ENCODE measurements at places on chromosomes 3 and 15.
A peak's percentile ranks its signal among the peaks of the same experiment; 100 is the strongest.

DNA sequence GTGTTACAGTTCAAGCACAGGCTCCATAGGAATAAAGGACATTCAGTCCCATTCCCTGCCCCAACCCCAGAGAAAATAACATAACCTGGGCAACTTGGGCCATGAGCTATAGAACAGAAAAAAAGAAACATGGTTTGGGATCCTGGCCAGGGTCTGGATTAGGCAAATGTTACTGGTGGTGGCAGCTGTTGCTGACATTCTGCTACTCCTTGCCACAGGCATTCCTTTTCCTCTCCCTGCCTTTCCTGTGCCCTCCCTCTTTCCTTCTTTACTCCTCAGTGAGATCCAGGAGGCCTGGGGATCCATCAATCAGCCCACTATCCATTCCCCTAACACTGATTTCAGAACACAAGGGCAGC, 129.1 kb downstream of the NTRK3 start:
- H3K36me3 ChIP-seq = no peaks in the 10 kb centered on the region
- H3K27ac ChIP-seq = no peak overlapping the region
- H3K27me3 ChIP-seq = no peaks in the 10 kb centered on the region
- no peak overlapping the region for H3K4me3 ChIP-seq
- no peaks in the 10 kb centered on the region for H3K4me1 ChIP-seq
- no peak for DNase-seq

- H3K4me3 ChIP-seq = no peak overlapping the region
- no peaks in the 10 kb centered on the region for H3K27me3 ChIP-seq
- no peaks in the 10 kb centered on the region for H3K36me3 ChIP-seq
- peaks cover 8% of the 10 kb centered on the region for H3K4me1 ChIP-seq
- H3K27ac ChIP-seq = no peak overlapping the region
- DNase-seq = no peak
Measured at GRCh38 chr3:30505866-30506520, 100.4 kb upstream of the TGFBR2 start.

DNA sequence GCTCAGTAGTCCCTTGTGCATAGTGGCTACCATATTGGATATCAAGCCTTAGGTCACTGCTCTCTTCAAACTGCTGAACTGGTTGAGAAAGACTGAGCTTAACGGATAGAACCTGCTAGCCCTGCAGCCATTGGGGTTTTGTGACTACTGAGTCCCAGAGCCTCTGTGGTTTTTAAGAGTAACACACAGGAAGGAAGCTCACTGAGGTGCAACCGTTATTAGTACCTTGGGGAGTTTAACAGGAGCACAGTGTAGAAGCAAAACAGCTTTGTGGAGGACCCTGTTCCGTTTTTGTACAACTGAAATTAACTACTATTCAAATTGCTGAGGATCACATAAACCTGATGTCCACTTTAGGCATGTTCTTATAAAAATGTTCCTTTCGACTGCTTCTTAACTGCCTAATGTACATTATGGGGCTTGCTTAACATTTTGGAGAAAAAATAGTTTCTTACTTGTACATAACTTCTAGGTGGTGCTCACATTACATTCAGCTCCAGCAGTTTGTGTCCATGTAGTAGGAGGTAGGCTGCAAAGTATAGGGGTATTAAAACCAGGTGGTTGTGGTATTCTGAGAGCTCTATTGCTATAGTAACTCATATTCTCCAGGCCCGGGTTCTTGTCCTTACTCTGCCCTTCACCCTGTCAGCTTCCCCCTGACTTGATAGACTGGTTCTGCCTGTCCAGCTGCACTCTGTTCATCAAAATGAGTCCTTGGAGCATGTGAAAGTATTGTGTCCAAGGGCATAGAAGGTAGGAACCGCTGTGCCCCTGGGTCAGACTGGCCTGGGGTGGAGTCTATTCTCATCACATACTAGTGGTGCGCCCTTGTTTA, 17.3 kb downstream of the PXK start:
- no peaks in the 10 kb centered on the region for H3K4me1 ChIP-seq
- H3K36me3 ChIP-seq = no peaks in the 10 kb centered on the region
- H3K4me3 ChIP-seq = no peak overlapping the region
- DNase-seq = no peak

- no peak for DNase-seq
- no peaks in the 10 kb centered on the region for H3K36me3 ChIP-seq
- no peaks in the 10 kb centered on the region for H3K27me3 ChIP-seq
- H3K4me1 ChIP-seq = peaks cover 10% of the 10 kb centered on the region
Measured at GRCh38 chr15:63219196-63219710, 29.8 kb downstream of the RAB8B start.

GRCh38 chr3:21665444-21666100, 85.4 kb downstream of the ZNF385D start:
- no peak overlapping the region for H3K27ac ChIP-seq
- H3K36me3 ChIP-seq = no peaks in the 10 kb centered on the region
- H3K4me1 ChIP-seq = no peaks in the 10 kb centered on the region
- no peak for DNase-seq
- no peak overlapping the region for H3K4me3 ChIP-seq

DNA sequence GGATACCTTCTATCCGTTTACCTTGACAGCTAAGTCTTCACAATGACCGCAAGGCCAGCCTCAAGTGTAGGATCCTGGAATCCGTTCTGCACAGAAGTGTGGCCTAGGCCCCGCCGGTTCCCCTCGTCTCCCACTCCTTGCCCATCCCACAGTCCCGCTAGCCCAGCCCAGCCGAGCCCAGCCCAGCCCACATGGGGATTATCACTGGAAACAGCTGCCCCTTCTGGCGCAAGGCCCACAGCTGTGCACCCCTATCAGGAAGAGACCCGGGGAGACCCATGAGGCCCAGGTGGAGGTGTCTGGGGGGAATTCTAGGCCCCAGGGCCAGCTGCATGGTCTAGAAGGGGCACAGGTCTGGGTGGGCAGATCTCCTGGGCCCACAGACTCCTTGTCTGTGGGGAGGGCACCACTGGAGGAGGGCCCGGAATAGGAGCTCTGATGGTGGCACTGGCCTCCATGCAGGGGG, 27.9 kb upstream of the KLF13 start:
- H3K4me1 ChIP-seq = peaks cover 34% of the 10 kb centered on the region
- H3K27me3 ChIP-seq = no peaks in the 10 kb centered on the region
- H3K27ac ChIP-seq = no peak overlapping the region
- no peak overlapping the region for H3K4me3 ChIP-seq

DNA sequence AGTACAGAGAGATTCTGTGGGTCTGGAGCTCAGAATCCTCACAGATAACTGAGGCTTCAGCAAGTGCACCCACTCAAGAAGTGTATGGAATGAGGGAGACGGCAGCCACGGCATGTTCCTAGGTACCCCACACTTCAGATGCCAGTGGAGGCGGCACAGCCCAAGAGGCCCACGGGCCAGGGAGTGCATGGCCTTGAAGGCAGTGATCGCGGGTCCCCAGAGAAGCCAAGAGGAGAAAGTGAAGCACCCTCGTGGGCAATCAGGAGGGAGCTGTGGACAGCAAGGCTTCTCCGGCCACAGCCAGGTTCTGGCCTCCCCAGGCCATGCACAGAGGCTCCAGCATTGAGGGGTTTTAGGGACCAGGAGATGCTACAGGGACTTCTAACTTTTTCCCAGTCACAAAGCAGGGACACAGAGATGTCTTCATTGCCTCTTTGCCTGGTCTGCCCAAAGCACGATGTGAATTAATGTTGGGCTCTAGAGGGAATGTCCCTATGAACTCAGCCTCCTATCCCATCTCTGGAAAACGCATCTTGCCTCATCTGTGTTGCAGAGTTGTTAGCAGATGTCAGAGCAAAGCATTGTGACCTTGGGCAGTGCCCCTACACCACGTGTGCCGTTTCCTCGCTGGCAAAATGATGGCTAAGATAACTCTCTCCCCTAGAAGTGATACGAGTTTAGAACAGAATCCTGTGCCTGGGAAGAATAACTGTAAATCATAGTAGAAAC, 2.6 kb upstream of the MAP6D1 start:
- no peak overlapping the region for H3K27ac ChIP-seq
- no peaks in the 10 kb centered on the region for H3K36me3 ChIP-seq
- no peaks in the 10 kb centered on the region for H3K27me3 ChIP-seq
- H3K4me3 ChIP-seq = no peak overlapping the region
- no peak for DNase-seq

DNA sequence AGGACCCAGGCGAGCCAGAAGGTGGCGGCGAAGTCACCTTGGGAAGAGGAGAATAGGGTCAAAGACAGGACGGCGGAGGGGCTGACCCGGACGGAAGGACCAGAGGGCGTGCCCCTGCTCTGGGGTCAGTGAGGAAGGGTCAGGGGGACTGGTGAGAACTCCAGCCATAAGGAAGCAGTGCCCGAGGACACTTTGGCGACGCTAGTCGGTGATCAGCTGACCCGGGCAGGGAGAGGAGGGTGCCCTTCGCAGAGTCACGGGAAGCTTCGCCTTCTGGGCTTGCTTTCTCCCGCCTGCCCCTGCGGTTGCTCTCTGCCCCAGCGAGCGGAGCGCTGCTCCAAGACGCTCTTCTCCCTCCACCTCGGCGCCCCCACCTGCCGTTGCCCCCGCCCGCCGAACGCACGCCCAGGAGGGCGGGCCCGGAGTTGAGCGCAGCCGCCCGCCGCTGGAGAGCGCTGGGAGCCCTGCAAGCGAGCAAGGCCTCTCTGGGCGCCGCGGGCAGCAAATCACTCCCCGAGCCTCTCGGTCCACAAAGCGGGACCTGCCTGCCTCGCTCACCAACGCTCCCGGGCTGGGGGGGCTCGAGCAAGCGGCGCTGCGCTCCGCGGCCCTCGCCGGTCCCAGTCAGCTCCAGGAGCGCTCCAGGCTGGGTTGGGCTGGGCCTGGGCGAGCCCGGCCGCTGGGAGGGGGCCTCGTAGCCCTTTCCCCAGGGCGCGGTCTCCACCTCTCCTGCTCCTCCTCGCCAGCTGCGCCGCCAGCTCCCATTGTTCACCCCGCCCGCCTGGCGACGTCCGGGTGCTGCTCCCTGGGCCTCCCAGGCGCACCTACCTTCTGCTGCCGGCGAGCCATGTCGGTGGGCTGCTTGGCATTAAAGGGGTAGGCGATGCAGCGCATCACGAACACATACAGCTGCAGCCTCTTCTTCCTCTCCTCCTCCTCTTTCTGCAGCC, 1.2 kb downstream of the CADPS start:
- peak overlapping the region; percentile 59 for H3K27ac ChIP-seq
- no peaks in the 10 kb centered on the region for H3K36me3 ChIP-seq
- peaks cover 2% of the 10 kb centered on the region for H3K27me3 ChIP-seq
- H3K4me3 ChIP-seq = peak overlapping the region; percentile 15
- no peaks in the 10 kb centered on the region for H3K4me1 ChIP-seq

DNA sequence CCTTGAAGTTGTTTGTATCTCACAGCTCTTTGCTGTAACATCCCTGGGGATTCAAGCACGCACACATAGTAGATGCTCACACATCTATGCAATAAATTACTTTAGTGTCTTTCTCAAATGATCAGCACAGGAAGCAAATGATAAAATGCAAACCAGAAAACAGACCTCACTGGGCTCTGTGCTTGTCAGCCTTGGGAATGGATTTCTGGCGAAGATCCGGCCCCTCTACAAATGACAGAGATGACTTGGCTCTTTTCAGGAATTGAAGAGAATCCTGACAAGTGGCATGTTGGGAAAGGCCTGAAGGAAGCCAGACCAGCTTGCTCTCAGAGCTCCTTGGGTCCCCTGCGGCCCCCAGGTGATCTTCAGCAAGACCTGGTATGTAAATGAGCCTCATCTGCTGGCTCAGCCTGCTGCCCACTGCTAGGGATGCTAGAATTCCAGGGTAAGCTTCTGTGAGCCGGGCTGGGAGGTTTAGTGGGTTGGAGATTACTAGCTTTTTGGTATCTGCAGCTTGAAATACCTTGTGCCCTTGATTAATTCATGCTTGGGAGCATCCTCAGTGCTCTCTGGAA, 54.1 kb downstream of the LPP start:
- H3K4me1 ChIP-seq = peaks cover 32% of the 10 kb centered on the region
- H3K27me3 ChIP-seq = no peaks in the 10 kb centered on the region
- no peaks in the 10 kb centered on the region for H3K36me3 ChIP-seq
- H3K27ac ChIP-seq = no peak overlapping the region
- no peak overlapping the region for H3K4me3 ChIP-seq

- no peaks in the 10 kb centered on the region for H3K27me3 ChIP-seq
- no peak overlapping the region for H3K4me3 ChIP-seq
- no peak overlapping the region for H3K27ac ChIP-seq
- DNase-seq = no peak
Measured at GRCh38 chr3:30733209-30733608, 126.8 kb downstream of the TGFBR2 start.

DNA sequence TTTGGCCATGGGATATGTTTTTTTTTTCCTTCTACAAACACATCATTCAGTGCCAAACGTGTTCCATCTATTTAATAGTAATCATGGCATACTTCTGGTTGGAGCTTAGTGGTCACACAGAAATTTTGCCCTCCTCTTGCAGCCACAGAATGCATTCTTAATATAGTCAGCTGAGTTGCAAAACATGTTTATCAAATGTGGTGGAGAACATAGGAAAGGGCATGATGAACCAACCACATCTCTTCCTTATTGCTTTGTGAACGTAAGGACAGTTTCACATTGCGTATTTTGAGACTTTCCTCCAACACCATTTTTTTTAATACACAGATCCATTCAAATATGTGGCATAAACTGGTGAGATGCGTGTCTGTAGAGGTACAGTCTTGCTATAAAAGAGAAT, 106.8 kb downstream of the BBX start:
- no peak overlapping the region for H3K27ac ChIP-seq
- no peaks in the 10 kb centered on the region for H3K4me1 ChIP-seq
- no peaks in the 10 kb centered on the region for H3K36me3 ChIP-seq
- no peak overlapping the region for H3K4me3 ChIP-seq
- DNase-seq = no peak

DNA sequence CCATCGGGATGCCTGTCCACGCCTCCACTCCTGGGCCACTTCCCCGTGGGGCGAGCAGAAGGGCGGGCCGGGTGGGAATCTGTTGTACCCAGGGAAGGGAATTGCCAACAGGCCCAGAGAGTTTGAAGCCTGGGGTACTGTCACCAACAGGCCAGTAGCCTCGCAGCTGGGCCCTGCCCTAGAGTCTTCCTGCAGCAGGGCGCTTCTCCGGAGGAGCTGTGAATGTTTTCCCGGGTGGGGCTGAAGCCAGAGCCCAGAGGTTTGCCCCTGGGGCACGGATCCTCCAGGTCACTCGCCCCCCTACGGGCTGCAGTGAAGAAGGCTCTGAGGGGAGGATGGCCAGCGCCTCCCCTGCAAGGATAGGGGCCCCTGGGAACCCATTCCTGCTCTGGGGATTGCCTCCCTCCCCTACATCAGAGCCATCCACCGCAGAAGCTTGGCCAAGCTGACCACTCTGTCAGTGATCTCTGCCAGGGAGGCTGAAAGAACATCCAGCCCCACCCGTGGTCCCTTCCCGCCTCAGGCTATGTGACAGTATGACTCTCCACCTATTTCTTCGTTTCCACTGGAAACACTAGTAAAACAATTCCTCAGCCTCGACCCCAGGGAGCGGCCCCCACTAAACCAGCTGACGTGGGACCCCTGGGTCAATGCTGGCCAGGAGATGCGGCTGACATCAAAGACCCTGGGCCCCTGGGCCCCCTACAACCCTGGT, 16.8 kb downstream of the CIDEC start:
- H3K27ac ChIP-seq = no peak overlapping the region
- H3K4me3 ChIP-seq = no peak overlapping the region
- DNase-seq = no peak
- no peaks in the 10 kb centered on the region for H3K36me3 ChIP-seq
- H3K4me1 ChIP-seq = no peaks in the 10 kb centered on the region
